ENCODE measurements at places on chromosomes 6 and 20. TPM values are rescaled to one million over a fixed set of nuclear protein-coding genes. Genes with fewer than 3 reads are reported as not detected.

DNA sequence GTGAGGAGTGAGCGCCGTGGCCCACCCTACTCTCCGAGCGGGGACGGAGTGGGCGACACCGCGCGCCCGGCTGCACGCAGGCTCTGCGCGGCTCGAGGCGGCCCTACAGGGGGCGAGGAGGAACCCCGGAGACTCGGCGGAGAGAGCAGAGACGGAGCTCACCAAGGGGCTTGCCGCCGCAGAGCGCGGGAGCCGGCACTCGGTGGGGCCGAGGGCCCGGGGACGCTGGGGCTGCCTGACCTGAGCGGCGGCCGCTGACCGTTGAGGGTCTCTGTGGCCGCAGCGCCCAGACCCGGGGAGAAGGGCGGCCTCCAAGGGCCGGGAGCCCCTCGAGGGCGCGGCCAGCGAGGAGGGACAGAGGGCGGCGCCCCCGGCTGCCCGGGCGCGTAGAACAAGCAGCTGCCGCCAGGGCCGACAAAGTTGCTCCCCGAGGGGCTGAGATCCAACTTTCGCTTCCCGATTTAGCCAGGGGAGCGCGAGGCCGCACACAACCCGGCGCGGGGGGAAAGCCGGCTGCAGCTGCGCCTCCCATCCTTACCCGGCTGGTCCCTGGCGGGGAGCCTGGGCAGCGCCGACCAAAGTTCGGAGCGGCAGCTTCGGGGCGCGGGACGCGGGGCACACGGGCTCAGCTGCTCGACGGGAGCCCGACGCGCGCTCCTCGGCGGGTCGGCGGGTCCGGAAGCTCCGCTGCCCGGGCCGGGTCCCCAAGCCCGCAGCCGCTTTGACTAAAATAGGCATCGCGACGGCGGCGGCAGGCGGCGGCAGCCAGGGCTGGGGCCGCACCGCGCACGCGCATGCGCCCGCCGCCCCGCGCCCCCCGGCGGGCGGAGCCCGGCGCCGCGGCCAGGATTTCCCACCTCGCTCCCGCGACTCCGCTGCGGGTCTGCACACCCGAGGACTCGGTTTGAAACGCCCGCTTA lies 43.1 kb downstream of the POPDC3 start:
- peak overlapping the region; percentile 44 for H3K27ac ChIP-seq
- H3K27me3 ChIP-seq, result peaks cover 7% of the 10 kb centered on the region
- H3K4me1 ChIP-seq, result peaks cover 9% of the 10 kb centered on the region
- peak; percentile 51 for DNase-seq
- peak overlapping the region; percentile 36 for H3K4me3 ChIP-seq

The C20orf141 gene
- not detected for total RNA-seq

The DAAM2 gene
- 10.1 TPM for total RNA-seq

DNA sequence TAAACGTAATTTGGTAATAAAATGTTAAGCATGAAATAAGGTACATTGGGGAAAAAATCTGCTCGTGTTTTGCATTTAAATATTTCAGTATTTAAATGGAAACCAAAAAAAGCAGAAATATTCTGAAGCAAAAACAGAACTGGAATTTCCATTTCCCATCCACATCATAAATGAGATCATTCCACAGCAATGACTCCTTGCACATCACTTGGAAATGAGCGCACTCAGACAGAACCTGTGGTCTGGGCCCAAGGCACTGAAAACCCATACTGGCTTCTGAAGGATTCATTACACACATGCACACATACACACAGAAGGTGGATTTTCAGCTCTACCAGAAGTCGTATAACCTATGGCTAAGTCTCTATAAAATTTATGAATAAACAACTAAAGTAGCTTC lies 174.8 kb downstream of the IBTK start:
- no peak overlapping the region for H3K27ac ChIP-seq
- DNase-seq, result no peak
- H3K27me3 ChIP-seq, result no peaks in the 10 kb centered on the region

GRCh38 chr6:122622479-122622878 lies 12.3 kb downstream of the PKIB start:
- no peak overlapping the region for H3K27ac ChIP-seq
- no peak overlapping the region for H3K4me3 ChIP-seq
- H3K36me3 ChIP-seq, result no peaks in the 10 kb centered on the region
- H3K4me1 ChIP-seq, result no peaks in the 10 kb centered on the region
- no peaks in the 10 kb centered on the region for H3K27me3 ChIP-seq

DNA sequence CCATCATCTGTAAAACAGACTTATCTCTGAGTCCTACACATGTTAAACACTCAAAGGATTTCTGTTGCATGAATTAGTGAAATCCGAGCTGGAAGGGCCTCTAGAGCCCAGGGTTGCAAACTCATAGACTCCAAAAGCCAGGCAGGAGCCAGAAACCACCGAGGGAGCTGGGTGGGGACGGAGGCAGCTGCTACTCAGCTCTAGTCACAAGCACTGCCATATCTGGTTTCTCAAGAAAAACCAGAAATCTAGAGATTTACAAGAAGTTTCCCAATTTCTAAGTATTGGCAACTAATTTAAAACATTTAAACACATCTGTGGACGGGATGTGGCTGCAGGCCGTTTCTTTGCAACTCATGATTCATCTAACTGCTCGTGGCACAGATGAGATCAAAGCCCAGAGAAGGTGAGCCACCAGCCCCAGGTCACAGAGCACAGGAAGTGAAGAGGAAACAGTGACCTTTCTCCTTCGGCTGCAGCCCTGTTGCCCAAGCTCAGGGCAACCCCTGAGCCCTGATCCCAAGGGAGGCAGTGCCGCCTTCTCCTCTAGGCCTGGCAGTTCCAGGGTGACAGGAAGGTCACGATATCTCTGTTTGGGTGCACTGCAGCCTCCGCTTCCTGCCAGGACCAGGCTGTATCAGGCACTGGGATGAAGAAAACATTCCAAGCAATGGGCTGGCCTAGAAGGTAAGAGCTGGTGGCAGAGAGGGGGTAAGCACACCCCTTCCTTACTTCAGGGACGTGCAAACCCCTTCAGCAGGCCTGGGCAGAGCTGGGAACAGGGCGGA lies 26.4 kb upstream of the PTGIS start:
- H3K27ac ChIP-seq, result no peak overlapping the region
- no peaks in the 10 kb centered on the region for H3K4me1 ChIP-seq
- no peaks in the 10 kb centered on the region for H3K27me3 ChIP-seq
- no peak overlapping the region for H3K4me3 ChIP-seq

DNA sequence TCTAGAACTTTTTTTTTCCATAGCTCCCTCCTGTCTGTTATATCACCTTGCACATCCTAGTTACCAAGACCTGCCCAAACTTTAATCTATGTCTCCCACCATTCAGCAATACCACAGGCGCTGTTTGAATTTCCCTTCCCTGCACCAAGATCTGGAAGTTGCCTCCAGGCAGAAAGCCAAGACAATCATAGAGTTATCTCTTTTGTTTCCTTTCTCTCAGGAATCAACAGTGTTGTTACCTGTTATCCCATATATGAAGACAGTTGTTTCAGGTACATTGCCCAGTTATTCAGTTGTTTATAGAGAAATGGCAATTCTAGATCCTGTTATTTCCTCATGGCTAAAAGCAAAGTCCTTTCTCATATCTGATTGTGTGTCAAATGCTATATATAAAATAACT lies 63.2 kb downstream of the PDSS2 start:
- no peak for DNase-seq
- no peak overlapping the region for H3K4me3 ChIP-seq
- no peaks in the 10 kb centered on the region for H3K4me1 ChIP-seq
- H3K36me3 ChIP-seq, result no peaks in the 10 kb centered on the region

DNA sequence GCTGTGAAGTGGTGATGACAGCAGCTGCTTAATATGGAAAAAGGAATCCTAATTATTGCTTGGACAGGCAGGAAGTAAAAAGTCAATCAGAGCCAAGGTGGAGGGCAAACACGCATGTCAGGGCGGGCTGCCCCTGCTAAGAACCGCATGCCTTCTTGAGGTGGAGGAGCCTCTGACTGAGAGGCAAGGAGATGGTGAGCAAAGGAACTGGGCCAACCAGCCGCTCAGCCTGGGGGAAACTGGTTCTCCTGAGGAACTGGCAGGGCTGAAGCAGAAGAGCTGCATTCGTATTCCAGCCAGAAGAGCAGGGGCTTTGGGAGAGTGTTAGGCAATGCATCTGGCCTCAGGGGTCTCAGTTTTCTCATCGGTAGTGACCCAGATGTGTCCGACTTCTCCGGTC lies 13.1 kb upstream of the MLN start:
- H3K4me1 ChIP-seq, result no peaks in the 10 kb centered on the region
- no peak overlapping the region for H3K27ac ChIP-seq
- H3K36me3 ChIP-seq, result no peaks in the 10 kb centered on the region
- H3K27me3 ChIP-seq, result no peaks in the 10 kb centered on the region
- DNase-seq, result no peak

GRCh38 chr6:38281126-38281525 lies 358.6 kb downstream of the BTBD9 start:
- no peaks in the 10 kb centered on the region for H3K4me1 ChIP-seq
- H3K36me3 ChIP-seq, result no peaks in the 10 kb centered on the region
- no peak overlapping the region for H3K27ac ChIP-seq
- no peak overlapping the region for H3K4me3 ChIP-seq
- no peak for DNase-seq

DNA sequence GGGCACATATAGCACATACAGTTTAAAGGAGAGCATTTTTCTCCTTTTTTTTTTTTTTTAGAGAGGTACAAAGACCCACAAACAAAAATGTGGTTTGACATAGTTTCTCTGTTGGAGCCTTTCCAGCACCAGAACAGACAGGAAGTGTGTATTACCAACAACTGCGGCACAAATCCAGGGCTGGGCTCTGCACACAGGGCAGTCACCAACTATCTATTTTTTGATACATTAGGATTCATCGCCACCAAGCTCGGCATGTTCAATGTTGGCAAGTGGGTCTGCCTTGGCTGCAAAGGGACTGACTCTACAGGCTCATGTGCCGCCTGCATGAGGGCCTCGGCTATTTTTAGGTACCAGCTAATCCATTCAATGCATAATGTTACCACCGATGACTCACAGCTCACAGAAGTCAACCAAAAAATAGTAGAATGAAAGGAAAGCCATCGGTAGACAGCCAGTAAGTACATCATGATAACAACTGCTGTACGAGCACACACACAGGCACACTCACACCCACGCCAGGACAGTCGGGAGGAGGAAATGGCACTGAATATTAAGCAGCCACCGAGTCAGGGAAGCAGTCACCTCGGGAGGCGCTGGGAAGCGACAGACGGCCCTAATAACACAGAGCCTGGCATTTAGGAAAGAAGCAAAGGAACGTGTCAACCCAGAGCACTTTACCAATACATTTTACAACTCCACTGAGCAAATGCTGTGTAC lies 81.6 kb downstream of the GMPR start:
- no peak overlapping the region for H3K4me3 ChIP-seq
- peaks cover 7% of the 10 kb centered on the region for H3K4me1 ChIP-seq
- peak; percentile 27 for DNase-seq
- no peaks in the 10 kb centered on the region for H3K36me3 ChIP-seq
- H3K27me3 ChIP-seq, result no peaks in the 10 kb centered on the region

DNA sequence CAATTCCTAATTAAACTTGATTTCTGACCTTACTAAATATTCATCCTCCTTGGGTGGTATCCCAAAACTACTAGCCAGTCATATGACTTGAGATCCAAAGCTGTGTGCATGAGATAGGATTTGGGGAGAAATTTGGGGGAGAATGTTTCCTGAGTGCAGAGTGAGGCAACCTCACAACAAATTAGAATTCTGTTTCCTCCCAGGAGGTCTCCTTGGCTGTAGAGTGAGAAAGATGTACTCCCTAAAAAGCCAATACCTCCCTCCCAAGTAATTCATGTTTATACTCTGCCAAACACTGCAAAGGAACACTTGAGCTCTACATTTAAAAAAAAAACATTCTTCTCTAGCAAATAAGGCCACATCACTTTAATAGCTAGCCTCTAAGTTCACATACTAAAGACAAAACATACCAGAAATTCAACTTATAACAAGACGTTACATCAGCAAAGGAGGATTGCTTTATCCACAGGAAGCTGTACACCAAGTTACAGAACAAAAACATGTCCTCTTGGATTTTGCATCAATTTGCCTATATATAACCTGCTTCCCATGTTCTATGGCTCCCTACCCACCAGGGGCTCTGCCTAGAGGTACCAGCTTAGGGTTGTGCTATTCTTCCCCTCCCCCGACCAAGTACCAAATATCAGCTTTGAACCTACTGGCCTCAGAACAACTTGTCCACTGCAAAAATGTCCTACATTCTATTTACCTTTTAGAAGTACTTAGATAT lies 15.4 kb upstream of the TMEM30A start:
- H3K36me3 ChIP-seq, result no peaks in the 10 kb centered on the region
- no peaks in the 10 kb centered on the region for H3K27me3 ChIP-seq
- no peak overlapping the region for H3K27ac ChIP-seq
- no peak for DNase-seq

The EYS gene
- 0.26 TPM for total RNA-seq

DNA sequence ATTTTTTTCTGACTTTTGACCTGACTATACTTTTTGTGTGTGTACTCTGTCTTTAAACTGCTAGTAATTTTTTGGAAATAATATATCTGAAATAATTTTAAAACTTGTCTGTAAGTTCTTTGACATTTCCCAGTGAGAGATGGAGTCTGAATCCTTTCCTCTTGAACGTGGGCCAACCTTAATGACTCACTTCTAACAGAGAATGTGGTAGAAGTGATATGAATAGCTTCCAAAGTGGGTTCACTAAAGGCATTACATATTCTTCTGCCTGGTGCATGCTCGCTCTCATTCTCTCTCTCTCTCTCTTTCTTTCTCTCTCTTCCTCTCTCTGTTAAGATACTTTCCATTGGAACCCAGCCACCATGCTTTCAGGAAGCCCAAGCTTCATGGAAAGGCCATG lies 108.7 kb upstream of the FERMT1 start:
- no peaks in the 10 kb centered on the region for H3K4me1 ChIP-seq
- no peak overlapping the region for H3K27ac ChIP-seq
- H3K36me3 ChIP-seq, result no peaks in the 10 kb centered on the region
- H3K4me3 ChIP-seq, result no peak overlapping the region
- no peaks in the 10 kb centered on the region for H3K27me3 ChIP-seq

All from body of pancreas (tissue), 4 donors.